Activated CD8-positive, alpha-beta memory T cell treated with anti-CD3 and anti-CD28 coated beads, Interleukin-2, amount 50 U/mL, for 48 hours (primary cell): ENCODE measurements at places on chromosomes 6 and 20.

DNA sequence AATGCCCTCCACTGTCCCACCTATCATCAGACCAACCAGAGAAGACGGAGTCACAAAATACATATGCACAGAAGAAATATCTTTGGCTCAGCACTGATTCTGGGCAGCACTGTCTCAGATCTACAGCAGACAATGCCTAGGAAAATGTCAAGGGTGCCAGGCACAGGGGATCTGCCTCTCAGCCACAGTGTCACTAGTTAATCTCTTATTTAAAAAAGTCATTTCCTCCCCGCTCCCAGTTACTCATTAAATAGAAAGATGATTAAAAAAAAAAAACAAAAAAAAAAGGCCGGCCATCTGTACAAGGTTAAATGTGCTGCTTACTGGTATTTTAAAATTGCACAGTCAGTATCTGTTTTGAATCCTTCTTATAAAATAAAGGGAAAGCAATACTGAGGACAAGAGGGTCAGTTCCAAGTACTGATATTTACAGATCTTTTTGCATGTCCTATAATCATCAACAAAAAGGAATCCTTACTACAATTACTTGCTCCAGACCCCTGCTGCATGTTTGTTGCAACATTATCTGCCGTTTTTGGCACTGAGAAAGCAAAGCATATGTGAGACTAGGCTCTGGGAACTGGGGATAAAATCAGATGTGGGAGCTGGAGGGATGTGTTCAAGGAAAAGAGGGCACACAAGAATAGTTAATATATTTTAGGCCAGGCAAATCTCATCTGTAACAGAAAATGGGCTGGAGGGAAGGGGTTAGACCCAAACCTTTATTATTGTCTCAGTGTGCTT lies 299.3 kb downstream of the KIF16B start:
- no peak for DNase-seq

DNA sequence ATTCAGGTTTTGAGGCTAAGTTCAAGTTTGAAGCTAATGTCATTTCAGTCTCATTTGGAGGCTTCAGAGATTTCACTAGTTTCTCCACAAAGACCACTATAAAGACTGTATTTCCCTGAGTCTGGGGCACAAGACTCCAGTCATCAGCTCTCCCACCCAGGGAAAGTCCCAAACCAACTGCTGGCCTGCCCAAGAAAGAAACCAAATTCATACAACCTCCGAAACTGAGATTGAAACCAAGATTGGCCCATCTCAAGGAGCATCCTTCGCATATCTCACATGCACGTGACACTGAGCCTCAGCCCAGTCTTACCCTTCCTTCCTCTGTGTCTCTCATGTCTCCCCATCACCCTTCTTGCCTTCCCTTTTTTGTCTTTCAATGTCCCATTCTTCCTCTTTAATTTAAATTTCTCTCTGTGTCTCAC lies 3.5 kb upstream of the LTA start:
- no peak for DNase-seq

DNA sequence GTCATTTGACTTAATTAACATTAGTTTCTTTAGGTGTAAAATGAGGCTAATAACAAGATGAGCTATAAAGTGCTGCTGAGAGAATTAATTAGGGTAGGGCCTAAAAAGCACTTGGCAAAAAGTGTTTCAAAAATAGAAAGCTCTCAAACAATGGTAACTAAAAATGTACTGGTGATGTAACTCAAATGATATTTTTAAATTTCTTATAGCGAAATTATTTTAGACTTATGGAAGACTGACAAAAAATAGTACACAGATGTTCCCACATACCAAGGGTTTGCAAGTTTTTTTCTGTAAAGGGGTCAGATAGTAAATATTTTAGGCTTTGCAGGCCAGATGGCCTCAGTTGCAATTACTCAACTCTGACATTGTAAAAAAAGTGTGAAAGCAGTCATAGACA lies 190.7 kb upstream of the UFL1 start:
- DNase-seq = no peak

DNA sequence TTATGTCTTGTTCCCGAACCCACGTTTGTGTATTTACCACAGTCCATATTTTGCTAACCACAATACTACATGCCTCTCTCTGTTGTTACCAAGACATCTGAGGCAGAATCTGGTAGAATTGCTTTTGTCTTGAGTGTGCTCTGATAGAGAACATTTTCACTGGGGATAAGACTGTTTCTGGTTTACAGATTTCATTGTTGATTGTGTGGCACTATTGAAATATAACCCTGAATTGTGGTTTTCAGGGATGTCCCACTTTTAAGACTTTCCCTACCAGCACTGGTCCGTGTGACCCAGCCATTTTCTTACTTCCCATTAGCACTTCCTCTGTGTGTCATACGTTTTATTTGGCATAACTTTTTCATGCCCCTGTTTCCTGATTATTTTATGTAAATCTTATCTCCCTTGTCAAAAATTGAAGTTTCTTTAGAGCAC lies 12.2 kb downstream of the NCOA7 start:
- DNase-seq = no peak

GRCh38 chr20:64045346-64046011 lies 4.0 kb downstream of the SOX18 start:
- no peak for DNase-seq

GRCh38 chr20:15319439-15319838 lies 982.0 kb upstream of the FLRT3 start:
- DNase-seq = no peak
